PC-3 (cell line): ENCODE measurements at places on chromosomes 5 and 9.
A peak's percentile ranks its signal among the peaks of the same experiment; 100 is the strongest.

- DNase-seq, result peak; percentile 6
These were observed 13.1 kb downstream of the UHRF2 start for GRCh38 chr9:6426117-6426516.

GRCh38 chr9:86529496-86530275, 175.5 kb upstream of the TUT7 start:
- DNase-seq, result no peak

DNA sequence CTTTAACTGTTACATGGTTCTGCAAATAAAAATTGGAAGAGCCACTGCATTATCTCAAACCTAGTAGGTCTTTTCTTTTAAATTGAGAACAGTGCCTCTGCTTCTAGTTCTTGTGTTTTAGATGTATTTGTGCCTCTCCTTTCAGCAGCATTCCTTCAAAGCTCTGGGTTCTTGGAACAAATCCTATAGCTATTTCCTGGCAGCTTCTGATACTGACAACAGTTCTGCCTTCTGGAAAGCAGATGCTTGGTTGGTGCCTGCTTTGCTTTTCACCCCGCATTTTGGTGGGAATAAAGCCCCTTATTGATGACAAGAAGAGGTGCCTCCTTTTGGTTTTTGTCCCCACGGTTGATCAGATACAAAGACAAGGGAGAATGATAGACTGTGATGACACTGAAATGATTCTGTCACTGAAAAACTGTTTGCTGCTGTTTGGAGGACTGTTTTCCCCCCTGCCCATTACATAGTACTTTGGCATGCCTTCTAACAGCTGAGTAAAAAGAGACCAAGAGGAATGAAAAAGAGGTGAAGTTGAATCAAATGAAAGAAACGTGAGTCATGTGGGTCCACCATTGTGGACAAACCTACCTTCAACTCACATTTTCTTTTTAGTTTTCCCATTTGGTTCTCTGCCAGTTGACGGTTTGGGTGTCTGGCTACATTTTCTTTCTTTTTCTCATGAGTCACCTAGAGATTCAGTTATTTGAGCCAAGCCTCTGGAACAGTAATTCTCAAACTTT, 5.6 kb downstream of the PTCD2 start:
- DNase-seq, result peak; percentile 51

- DNase-seq, result no peak
These were observed 34.0 kb upstream of the SLC28A3 start for GRCh38 chr9:84374516-84374915.

- DNase-seq, result no peak
These were observed 4.0 kb downstream of the PTGES2 start for GRCh38 chr9:128123451-128124080.
